ENCODE measurements at places on chromosomes 5 and 9.

GRCh38 chr5:110879675-110880074 is 140.9 kb downstream of the SLC25A46 start:
- no peak for DNase-seq

- DNase-seq: no peak
Observed at GRCh38 chr9:112162621-112163413, 12.3 kb downstream of the SUSD1 start.

DNA sequence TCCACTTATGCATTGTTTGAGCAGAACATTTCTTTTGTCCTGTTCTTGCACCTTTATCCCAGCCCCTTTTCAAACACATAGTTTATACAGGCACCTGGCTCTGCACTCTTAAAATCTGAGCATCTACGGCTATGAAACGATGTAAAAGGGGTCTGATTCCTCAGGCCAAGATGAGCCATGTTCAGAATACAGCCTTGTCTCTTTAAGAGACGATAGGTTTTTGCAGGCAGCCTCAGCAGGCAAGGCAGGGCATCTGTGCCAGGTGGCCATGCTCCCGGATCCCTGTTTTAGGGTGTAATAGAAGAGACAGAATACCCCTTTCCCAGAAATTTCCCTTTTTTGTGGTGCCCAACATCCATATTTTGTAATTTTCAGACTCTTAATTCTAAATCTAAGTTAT is 89.1 kb upstream of the NFIB start:
- no peak for DNase-seq

DNA sequence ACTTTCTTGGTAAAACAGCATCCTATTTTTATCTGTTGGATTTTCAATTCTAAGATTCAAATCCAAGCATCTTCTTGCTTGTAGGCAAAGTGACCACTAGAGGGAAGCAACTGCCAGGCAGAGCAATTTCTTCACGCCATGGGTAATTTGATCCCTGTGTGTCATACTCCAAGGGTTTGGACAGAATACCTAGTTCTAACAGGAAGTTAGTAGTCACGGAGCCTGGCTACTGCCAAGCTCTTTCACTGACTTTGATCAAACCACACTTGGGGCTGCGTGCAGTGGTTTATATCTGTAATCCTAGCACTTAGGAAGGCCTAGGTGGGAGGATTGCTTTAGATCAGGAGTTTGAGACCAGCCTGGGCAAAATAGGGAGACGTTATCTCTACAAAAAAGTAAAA is 473.6 kb upstream of the TNC start:
- DNase-seq: peak; percentile 93

- DNase-seq: no peak
Observed at GRCh38 chr5:111254613-111255012, 30.4 kb downstream of the CAMK4 start.

- peak; percentile 75 for DNase-seq
Observed at GRCh38 chr5:36494841-36495601, 111.4 kb upstream of the SLC1A3 start.

Measured in MG63 (cell line).